ENCODE measurements at places on chromosomes 4 and X.

DNA sequence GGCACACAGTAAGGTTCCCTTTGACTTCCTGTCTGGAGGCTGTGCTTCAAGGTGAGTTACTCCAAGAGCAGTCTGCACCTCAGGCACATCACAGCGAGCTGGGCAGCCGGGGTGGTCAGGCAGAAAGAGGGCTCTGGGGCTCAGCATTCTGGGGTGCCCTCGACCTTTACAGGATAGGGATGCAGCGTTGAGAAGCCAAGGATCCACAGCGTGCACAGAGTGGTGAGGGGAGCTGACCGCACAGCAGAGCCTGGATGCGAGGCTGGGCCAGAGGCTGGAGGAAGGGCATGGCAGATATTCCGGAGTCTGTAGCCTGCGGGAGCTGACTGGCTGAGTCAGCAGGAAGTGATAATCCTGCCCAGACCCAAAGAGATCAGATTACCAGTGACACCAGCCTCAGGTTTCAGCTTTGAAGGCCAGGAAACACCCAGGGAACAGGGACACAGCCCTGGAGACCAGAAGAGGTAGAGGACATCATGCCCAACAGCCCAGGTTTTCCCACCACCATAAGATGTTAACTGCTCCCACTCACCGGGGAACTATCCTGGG lies 38.4 kb upstream of the PDLIM3 start:
- no peak for DNase-seq

- peak; percentile 14 for DNase-seq
These were observed 25.2 kb downstream of the PPP1R2C start for GRCh38 chrX:42752730-42753129.

GRCh38 chr4:183783991-183784553 lies 121.0 kb upstream of the STOX2 start:
- no peak for DNase-seq

DNA sequence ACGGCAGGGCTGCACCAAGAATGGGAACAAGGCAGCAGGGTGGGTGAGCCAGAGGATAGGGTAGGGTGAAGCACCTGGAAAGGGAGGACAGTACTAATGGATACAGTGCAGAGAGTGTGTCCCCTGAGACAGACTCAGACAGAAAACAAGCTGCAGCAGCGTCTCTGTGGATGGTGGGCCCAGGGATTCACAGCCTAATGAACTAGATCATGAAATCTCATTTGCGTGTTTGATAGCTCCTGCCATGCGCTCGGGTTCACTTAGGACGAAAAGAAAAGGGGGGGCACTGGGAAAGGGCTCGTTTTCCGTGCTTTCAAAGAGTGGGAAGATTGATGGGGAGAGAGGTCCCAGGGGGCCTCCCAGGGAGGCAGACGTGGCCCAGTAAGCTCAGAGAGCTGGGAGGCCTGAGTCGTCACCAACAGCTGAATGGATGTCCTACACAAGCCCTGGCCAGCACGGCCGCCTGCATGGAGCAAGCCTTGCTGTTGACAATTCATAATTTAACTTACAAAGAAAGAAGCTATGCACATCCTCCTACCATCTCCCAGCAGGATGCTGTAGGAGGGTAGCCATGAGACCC lies 446.9 kb downstream of the BCOR start:
- no peak for DNase-seq

DNA sequence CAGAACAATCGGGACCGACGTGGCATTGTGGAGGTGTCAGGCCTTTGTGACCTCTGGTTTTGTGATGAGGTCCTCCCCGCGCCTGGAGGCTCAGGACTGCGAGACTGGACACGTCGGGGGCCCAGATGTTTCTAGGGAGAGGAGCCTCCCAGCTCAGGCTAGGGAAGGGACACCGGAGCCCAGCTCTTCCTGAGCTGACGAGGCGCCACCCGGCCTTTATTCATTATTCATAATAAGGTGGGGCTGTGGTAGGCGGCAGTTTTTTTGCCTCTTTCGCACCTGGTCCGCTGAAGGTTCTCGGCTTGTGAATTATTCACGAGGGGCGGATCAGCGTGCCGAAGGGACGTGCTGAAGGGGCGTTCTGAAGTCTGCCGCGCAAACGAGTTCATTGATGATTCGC lies 2.3 kb upstream of the UBA1 start:
- peak; percentile 91 for DNase-seq

DNA sequence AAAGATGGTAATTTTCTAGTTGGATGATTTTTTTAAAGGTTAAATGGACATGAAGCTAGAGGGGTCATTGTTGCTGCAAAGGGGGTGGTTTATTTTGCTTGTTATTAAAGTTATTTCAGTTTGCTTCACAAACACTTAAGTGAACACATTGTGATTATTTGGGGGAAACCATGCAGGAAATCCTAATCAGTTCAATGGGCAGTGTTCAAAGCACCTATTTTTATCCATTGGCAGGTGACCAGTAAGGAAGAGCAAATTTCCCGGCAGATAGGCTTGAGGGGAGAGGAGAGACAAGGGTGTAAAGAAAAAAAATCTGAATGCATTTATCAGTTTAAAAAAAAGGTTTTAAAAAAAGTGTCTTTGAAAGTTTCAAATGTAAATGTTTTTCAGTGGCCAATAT lies 17.6 kb downstream of the GPR174 start:
- no peak for DNase-seq

DNA sequence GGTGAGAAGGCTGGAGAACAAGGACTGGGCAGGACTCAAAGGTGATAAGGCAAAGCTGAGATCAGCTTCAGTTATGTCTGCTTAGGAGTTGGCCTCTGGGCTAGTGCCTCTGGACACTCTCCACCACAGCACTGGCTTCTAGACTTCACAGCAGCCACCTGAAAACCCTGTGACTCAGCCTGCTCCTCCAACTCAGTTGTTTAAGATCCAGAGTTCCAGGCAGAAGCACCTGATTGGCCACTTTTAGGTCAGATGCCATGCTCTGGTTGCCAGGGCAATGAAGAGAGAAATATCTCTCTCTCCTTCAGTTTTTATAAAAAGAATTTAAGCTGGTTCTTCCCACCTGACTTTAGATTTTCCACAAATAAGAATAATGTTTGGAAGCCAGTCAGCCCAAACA lies 47.9 kb upstream of the BLTP1 start:
- no peak for DNase-seq

GRCh38 chr4:116665716-116666115 lies 419.7 kb downstream of the TRAM1L1 start:
- no peak for DNase-seq

DNA sequence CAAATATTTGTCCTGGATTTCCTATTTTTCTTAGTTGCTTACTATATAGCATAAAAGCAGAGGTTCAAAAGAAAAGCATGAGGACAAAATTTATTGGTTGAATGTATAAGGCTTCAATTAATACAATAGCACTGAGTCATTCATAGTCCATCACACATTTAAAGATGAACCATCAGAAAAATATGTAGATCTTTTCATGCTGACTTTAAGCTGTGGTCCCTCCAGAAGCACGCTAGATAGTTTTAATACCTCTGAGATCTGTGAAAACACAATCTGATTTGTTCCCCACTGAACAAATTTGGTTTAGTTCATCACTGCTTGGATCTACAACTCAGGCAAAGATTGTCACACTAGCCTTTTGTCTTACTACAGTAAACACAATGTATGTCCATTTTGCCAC lies 377.2 kb upstream of the ANXA10 start:
- no peak for DNase-seq

DNA sequence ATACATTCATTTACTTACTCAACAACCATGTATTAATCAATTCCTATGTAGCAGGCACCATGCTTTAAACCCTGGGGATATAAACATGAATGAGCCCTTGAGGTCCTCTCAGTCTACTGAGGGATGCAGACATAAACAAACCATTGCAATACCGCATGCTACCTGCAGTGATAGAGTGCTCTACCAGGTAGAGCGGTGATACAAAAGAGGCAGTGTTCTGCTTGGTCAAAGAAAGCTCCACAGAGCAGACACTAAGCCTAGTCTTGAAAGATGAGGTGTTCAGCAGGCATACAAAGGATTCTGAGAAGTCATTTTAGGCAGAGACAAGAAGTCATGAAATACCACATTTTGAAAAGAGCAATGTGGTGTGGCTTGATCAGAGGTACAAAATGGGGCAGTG lies 26.9 kb upstream of the AMOT start:
- no peak for DNase-seq

GRCh38 chr4:176792326-176793059 lies at the start of gene VEGFC:
Gene VEGFC, minus strand, starts transcription at chr4:176792922. Its CDS starts 611 bp downstream, at chr4:176792311.
- no peak for DNase-seq

DNA sequence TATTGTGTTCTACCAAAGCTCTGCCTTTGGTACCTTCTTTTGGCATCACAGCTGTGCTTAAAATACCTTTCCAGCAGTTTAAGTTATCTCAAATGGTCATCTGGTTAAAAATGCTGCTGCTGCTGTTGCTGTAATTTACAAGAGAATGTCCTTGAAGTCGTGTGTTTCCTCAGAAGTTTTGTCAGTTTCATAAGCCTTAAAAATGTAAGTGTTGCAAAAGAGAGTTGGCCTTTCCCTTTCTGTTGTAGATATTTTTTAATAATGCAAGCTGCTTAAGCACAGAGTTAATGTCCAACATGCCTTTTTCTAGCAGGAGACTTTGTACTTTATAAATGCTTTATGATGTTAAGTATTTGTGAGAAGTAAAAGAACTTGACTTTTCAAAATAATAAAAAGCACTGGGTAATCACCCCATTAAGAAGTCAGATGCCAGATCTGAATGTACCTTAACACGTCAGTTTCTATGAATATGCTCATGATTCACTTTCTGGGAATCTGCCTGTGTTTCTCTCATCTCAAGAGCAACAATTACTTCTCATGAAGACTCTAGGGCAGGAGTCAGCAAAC lies 35.3 kb upstream of the TENM3 start:
- no peak for DNase-seq

GRCh38 chr4:9703391-9703790 lies 78.0 kb upstream of the DRD5 start:
- peak; percentile 85 for DNase-seq

- peak; percentile 40 for DNase-seq
These were observed 3.2 kb downstream of the RPS6KA3 start for GRCh38 chrX:20263474-20263873.

DNA sequence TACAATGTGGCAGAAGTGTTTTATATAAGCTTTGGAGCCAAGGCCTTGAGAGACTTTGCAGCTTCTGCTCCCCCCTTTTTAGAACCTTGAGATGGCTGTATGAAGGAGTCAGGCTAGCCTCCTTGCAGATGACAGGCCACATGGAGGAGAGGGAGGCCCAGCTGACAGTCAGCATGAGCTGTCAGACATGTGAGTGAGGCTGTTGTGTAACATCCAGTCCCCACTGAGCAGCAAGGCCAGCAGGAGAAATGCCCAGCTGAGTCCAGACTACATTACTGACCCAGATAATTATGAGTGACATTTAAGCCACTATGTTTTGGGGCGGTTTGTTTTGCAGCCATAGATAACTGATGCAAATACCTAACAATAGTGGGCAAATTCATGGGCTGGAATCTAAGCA lies 515.3 kb upstream of the ARX start:
- DNase-seq = no peak

- DNase-seq = no peak
These were observed 8.0 kb upstream of the PYURF start for GRCh38 chr4:88531549-88531948.

DNA sequence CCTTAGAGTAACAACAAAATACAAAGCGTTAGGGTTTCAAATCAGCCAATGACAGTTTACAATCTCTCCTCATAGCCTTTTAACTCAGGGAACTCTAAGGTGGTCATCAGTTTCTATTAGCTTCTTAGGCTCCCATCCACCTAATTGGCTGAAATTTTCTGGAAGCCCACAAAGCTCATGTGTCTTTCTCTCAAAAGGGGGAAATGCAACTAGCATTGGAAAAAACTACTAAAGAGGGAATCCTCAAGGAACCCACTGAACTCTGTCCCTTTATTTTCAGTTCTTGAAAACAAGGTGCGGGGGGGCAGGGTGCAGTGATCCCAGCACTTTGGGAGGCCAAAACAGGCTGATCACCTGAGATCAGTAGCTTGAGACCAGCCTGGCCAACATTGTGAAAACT lies 56.4 kb downstream of the PDGFC start:
- DNase-seq = no peak

DNA sequence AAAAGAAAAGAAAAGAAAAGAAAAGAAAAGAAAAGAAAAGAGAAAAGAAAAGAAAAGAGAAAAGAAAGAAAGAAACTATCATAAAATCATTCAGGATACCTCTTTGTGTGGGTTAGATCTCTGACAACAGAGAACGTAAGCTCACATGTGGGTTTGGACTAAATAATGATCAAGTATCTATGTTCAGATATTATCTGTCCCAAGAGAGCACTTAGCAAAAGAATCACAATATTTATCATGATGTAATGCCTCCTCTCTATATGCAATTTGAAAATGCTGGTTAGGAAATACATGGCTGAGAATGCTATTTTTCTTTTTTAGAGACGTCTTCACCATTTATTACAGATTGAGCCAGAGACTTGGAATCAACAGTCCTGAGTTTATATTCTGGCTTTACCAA lies 191.3 kb downstream of the KCNIP4 start:
- DNase-seq = no peak

- peak; percentile 91 for DNase-seq
These were observed 47.6 kb downstream of the SH3KBP1 start for GRCh38 chrX:19839770-19840254.

DNA sequence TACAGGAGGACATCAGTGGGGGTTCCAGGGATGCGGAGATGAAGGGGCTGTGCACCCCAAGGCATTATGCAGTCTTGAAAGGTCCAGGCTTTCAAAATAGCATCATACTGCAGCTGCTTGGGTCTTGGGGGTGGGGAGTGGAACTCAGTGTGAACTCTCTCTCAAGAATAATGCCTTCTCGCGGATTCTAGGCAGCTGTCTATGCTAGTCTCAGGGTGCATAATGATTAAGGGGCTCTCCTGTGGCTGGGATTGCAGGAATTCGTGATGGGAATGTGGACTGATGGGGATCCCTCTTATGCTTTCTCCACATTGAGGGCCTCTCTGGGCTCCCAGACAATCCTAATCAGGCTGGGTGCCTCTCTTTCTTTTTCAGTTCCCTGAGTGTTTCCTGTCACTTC lies 172.2 kb upstream of the ARHGAP24 start:
- DNase-seq = no peak

- DNase-seq = no peak
These were observed 877.3 kb downstream of the ADGRL3 start for GRCh38 chr4:62077406-62077805.

DNA sequence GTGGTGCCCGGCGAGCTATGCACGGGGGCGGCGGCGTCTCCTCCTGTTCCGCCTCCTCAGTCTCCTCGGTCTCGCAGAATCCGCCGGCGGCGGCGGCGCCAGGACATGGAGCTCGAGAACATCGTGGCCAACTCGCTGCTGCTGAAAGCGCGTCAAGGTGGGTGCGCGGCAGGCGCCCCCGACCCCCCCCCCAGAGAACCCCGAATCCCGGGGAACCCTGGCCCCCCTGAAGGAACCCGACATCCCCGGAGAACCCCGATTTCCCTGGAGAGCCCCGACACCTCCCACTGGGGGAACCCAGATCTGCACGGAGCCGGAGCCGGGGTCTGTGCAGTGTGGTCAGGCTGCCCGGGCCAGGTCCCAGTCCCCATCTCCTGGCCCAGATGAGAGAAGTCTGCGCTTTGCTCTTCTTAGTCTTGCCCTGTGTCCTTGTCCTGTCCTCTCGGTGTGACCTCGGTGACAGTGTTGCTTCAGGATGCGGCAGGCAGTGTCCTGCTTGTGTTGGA lies 648 bp downstream of the GRK4 start:
- DNase-seq = peak; percentile 81

- DNase-seq = no peak
These were observed 199.9 kb downstream of the TENM3 start for GRCh38 chr4:182443070-182443469.
